Naive thymus-derived CD8-positive, alpha-beta T cell (primary cell): ENCODE measurements at places on chromosomes 4 and X.

DNA sequence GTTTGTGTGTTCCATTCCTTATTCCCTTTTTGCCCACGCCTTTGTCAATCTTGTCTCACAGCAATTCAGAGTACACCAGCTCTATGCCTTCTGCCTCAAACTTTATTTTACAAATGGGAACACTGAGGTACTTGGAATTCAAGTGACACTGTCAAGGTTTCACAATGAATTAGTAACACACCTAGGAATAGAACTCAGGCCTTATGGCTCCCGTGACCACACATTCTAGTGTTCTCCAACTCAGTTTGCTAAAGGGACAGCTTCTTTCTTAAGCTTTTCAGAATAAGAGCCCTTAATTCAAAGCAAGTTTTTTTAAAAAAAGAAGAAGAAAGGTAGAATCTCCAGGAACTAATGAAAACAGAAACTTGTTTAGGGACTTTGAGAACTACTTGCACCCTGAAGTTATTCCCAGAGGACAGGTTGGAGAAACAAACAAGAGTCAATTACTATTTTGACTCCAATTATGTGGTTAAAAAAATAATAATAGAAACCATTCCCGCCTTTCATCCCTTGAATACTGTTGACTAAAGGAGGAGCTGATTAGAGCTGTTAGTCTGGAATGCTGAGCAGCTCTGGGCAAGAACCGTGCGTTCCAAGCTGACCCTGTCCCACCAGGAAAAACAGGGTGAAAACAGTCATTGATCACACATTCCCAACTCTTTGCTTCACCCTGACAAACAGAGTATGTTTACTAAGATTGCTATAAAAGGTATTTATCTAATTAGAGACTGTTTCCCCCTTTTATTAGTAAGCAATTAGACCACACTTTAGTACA, 408.8 kb upstream of the CNKSR2 start:
- DNase-seq = no peak

DNA sequence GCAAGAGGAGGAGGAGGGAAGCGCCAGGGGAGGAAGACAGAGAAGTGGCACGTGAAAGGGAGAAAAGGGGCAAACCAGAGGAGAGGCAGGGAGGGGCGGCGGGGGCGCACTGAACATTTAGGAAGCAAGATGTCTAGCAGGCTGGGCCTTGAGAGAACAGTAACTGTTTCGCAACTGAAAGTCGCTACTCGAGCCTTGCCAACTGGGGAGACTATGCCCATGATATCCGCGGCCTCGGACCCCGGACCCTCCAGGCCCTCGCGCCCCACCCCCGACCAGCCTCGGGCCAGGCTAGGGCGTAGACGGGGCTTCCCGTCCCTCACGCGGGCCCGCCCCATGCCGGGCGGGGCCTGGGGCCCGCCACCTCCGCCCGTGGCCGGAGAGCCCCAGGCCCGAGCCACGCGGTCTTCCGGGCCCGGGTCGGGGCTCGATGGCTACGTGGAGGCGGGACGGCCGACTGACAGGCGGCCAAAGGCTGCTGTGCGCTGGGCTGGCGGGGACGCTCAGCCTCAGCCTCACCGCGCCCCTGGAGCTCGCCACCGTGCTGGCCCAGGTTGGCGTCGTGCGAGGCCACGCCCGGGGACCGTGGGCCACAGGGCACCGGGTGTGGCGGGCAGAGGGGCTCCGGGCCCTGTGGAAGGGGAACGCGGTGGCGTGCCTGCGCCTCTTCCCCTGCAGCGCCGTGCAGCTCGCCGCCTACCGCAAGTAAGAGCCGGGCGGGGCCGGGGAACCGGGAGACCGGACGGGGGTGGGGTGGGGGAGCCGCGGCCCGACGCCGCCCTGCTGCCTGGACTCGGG, at the start of gene SLC25A43:
Gene SLC25A43, plus strand, starts transcription at position 363 of the 798 bp plus-strand sequence. Its CDS starts 68 bp downstream, at position 431.
- DNase-seq = peak; percentile 26

- DNase-seq = no peak
Measured at GRCh38 chr4:146108756-146109155, 66.8 kb upstream of the LSM6 start.

DNA sequence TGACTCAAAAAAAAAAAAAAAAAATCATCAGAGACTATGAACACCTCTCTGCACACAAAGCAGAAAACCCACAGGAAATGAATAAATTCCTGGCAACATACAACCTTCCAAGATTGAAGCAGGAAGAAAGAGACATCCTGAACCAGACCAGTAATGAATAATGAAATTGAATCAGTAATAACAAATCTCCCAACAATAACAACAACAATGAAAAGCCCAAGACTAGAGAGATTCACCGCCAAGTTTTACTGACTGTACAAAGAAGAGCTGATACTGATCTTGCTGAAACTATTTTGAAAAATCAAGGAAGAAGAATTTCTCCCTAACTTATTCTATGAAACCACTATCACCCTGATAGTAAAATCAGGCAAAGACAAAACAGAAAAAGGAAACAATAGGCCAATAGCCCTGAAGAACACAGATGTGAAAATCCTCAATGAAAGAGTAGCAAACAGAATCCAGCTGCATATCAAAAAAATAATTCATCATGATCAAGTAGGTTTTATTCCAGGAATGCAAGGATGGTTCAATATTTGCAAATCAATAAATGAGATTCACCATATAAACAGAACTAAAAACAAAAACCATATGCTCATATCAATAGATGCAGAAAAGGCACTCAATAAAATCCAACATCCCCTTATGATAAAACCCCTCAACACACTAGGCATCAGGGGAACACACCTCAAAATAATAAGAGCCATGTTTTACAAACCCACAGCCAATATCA, 31.0 kb upstream of the PLK4 start:
- DNase-seq = no peak

DNA sequence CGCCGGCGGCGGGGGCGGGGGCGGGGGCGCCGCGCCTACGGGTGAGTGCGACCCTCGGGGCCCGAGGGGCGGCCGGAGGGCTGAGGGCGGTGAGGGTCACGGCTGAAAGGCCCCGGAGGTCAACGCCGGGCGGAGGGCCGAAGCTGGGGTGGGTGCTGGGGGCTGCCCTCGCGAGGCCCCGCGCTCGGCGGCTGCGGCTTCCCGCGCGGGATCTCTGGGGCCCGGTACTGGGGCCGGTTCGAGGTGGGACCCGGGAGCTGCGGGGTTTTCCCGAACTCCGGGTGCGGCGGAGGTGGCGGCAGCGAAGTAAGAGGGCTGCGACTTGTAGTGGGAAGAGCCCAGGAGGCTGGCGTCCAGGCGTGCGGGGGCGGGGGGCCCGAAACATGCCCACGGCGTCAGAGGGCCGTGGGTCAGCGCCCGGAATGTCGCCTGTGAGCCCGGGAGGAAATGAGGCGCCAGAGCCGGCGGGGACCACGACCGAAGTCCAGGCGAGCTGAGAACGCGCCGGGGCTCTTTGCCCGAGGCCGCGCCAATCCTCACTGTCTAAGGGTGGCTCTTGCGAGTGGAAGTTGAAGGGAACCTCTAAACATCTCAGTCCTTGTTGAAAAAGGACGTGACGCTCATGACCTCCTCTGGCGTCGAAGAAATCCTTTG, 407 bp downstream of the IL13RA1 start:
- no peak for DNase-seq

DNA sequence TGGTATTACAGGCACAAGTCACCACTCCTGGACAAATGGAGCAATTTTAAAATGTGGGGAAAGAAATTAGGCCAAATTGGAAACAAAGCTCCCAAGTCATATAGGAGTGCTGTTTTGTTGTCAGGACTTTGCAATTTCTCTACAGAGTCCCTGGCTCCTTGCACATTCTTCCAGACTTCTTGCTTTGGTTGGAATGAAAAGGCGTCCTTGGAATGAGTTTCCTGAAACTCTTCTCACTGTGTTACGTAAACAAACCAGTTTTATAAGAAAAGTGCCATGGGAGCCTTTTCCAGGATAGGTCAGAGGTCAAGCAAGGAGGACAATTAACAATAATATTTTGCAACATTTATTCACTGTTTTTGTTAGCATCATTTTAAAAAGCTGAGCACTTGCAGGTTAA, 32.4 kb upstream of the KIT start:
- no peak for DNase-seq

DNA sequence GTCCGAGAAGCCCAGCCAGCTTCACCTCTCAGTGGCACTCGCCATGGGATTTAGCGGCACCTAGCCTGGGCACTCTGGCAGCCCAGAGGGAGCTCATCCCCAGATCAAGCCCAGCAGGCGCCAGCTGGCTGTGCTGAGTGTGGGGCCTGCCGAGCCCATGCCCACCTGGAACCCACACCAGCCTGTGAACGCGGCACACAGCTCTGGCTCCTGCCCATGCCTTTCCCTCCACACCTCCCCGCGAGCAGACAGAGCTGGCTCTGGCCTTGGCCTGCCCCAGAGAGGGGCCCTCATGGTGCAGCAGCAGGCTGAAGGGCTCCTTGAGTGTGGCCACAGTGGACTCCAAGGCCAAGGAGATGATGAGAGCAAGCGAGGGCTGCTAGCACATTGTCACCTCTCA, 38.0 kb upstream of the AADAT start:
- DNase-seq = no peak

- DNase-seq = no peak
Measured at GRCh38 chrX:15336023-15336413, 695 bp upstream of the PIGA start.

DNA sequence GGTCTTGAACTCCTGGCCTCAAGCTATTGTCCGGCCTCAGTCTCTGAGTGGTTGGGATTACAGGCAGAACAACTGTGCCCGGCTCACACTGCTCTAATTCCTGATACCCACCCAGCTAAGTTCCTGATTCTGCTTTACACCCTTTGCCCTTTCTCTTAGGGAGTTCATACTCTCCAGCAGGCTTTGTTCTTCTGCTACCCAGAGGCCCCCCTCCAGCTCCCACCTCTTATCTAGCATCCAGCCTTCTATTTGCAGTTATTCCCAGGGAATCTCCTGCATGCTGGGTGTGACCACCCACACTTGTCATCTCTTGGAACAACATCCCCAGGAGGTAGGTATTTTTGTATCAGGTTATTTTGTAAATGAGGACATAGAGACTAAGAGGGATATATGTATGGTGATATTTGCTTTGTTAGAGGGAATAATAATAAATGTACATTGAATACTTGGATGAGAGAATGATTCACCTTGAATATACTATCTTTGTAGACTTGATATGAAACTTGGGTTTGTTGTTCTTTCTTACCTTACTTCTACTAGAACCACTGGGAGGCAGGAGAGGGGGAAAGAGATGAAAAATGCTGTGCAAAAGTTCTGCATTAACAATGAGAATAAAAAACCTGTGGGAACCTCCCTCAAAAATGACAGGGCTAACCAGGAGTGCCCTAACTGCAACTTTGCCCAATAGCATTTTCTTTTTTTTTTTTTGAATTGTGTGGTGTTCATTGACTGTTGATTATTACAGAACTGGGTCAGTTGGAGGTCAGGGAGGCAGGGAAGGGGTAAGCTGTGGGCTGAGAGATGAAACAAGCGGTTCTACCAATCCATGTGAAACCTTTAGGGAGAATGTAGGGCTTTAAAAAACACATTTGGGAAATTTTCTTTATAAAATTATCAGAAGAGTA, 157.4 kb downstream of the SPRY1 start:
- no peak for DNase-seq

DNA sequence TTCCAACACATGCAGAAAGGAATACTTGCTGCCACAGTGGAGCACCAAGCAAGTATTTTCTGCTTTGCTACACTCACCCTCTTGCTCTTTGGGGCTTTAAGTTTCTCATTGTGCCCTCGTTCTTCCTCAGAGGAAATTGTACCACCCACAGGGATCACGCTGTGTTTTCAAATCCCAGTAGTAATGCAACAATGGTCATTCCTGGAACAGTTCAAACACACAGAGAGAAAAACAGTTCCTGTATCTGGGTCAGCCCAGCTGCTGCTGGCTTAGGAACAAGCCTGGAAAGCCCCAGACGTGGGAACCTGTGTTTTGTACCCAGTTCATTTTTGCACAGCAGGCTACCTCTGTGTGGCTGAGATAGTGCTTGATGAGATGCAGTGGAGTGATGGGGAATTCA, 907.8 kb downstream of the STPG2 start:
- DNase-seq = no peak

GRCh38 chr4:156830351-156830750, 141.2 kb downstream of the PDGFC start:
- DNase-seq = no peak

- DNase-seq = no peak
Measured at GRCh38 chr4:25723409-25723808, 67.8 kb downstream of the SLC34A2 start.
